ENCODE measurements at places on chromosomes 7 and 10. TPM values are rescaled to one million over a fixed set of nuclear protein-coding genes. Genes with fewer than 3 reads are reported as not detected.

Gene PAPSS2
- 1.9 TPM for polyA plus RNA-seq

Gene TMEM270
- polyA plus RNA-seq, result not detected

- DNase-seq, result no peak
Measured at GRCh38 chr7:158824028-158824427, 5.3 kb downstream of the ESYT2 start.

- no peak for DNase-seq
Measured at GRCh38 chr7:11341285-11341944, 367.7 kb downstream of the PHF14 start.

DNA sequence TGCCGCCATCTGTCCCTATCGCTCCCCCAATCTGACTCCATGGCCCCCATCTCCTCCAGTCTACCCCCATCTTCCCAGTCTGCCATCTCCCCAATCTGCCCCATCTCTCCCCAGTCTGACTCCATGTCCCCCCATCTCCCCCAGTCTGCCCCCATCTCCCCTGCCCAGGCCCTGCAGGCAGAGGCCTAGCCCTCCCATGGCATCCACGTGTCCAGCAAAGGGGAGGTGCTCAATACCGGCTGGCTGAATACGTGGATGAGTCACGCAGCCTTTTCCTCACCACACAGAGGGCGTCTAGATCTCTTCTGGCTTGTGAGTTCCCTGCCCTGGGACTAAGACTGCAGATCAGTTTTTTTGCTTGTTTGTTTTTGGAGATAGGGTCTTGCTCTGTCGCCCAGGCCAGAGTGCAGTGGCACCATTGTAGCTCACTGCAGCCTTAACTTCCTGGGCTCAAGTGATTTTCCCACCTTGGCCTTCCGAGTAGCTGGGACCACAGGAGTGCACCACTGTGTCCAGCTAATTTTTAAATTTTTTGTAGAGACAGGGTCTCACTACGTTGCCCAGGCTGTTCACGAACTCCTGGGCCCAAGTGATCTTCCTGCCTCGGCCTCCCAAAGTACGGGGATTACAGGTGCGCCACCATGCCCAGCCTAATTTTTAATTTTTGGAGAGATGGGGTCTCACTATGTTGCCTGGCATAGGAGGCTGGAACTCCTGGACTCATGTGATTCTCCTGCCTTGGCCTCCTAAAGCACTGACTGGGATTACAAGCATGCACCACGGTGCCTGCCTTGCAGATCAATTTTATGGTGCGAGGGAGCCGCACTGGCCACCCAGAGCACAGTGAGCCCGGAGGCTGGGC lies 15.3 kb upstream of the GPR146 start:
- peak; percentile 89 for DNase-seq

DNA sequence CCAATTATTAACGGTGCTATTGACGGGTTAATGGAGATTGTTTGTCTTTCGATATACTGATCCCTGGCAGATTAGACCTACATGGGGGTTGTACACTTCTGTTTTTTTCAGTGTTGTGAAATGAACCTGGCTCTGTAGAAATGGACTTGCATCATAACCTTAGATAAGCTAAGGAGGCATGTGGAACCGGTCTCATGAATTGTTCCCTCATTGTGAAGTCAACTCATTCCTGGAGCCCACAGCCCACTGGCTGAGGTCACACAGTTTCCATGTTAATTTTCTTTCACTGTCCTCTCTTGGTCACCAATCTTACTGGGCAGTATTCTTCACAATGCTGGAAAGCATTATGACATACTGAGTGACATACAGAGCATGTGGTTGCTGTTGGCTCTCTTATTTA lies 202.8 kb downstream of the BMPER start:
- DNase-seq, result no peak

GRCh38 chr7:5282543-5283316 lies at the start of gene SLC29A4:
SLC29A4 (plus strand) TSS chr7:5282943; CDS start chr7:5287817, 4,874 bp downstream.
- no peak for DNase-seq

DNA sequence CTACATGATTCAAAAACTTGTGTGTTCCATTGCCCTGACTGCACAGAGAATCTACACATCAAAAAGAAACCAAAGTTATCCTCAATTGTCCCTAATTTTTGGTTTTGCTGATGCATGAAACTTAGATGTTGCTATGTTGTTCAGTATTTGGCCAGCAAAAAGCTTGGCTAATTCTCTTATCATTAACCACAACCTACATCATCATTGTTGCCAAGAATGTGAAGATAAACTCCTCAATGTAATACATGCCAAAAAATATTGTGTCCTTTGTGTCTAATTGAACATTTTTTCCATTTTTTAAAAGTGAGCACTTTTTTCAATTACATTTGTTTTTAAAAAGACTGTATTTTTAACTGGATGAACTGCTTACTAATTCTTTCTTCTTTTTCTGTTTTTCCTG lies 268.0 kb upstream of the SEMA3D start:
- DNase-seq, result no peak
